Stimulated activated CD8-positive, alpha-beta memory T cell treated with anti-CD3 and anti-CD28 coated beads, Interleukin-15, amount 100 ng/mL, for 1 hour (primary cell): ENCODE measurements at places on chromosomes 12 and 14.

GRCh38 chr14:58796242-58797009, 158.7 kb downstream of the DACT1 start:
- DNase-seq: no peak

GRCh38 chr14:49014476-49014875, 571.7 kb downstream of the RPS29 start:
- no peak for DNase-seq

GRCh38 chr12:49923035-49923644, 19.4 kb upstream of the FAIM2 start:
- DNase-seq: no peak

GRCh38 chr12:83763425-83763824, 1076.7 kb downstream of the TMTC2 start:
- no peak for DNase-seq

DNA sequence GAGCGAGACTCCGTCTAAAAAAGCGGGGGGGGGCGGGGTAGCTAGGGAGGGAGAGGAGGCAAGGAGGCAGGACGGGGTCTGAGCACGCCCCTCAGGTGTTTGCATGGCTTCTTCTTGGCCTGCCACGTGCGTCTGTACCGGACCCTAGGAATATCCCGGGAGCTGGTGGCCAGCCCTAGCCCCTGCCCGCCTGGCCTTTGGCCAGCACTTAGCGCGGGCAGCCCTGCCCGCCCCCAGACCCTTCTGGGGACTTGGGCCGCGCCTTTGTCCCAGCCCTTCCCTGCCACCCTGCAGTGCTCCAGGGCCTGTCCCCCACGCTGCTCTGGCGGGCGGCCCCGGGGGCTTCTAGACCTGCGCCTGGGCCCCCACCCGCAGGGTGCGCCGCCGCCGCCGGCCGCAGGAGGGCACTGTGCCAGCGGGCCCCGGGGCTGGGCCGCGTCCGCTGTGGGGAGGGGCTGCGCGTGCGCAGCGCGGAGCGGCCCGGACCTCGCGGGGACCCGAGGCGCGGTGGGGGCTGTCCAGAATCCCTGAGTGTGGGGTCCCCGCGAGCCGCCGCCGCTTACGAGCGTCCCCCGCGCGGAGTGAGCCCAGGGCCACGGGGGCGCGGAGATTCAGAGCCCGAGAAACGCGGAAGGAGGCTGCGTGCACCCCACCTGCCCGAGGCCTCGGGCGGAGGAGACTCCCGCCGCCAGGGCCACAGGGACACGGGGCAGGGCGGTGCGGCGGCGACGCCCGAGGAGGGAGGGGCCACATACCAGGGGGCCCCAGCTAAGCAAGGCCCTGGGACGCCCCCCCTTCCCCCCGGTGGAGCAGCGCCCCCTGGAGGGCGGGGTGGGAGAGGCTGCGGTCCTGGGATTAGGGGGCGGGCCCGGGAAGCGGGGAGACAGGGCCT, 21.0 kb downstream of the SLC25A29 start:
- peak; percentile 51 for DNase-seq

GRCh38 chr12:94640134-94640928, 10.0 kb downstream of the TMCC3 start:
- no peak for DNase-seq

GRCh38 chr12:88036353-88036965, 7.3 kb upstream of the C12orf50 start:
- no peak for DNase-seq

DNA sequence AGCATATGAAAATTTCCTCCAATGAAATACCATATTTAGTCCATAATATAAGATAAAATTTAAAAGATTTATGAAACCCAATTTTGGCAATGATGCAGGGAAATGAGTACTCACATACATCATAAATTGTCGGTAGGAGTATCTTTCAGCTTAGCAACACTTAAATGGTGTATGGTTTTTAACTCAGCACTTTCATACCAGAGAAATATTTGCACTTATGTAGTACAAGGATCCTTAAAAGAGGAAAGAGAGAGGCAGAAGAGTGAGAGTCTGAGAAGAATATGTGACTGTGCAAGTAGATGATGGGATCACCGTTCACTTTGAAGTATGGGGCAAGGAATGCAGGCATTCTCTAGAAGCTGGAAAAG, 379.3 kb upstream of the DCN start:
- no peak for DNase-seq

- DNase-seq: no peak
These were observed 12.5 kb downstream of the PLEKHG6 start for GRCh38 chr12:6322969-6323339.

DNA sequence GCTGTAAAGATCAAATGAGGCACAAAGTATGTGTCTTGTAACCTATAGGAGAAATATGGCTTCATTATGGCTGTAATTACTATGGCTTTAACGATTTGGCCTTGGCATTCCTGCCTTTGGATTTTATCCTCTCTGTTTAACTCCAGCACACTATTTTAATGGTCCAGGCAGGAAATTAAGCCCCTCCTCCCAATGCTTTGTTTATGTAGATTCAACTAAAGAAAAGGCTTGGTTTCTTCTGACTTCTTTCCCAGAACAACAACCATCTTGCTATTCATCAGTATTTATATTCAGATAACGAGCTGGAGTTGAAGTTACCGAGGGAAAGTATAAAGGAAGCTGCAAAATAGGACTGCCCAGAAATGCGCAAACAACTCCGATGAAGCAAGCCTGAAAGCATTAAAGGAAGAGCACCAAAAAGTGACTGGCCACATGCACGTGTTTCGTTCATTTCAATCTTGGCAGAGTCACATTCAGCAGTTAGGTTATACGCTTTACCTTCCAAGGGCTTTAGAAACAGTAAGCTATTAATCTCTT, 104.6 kb downstream of the NELL2 start:
- DNase-seq: no peak

DNA sequence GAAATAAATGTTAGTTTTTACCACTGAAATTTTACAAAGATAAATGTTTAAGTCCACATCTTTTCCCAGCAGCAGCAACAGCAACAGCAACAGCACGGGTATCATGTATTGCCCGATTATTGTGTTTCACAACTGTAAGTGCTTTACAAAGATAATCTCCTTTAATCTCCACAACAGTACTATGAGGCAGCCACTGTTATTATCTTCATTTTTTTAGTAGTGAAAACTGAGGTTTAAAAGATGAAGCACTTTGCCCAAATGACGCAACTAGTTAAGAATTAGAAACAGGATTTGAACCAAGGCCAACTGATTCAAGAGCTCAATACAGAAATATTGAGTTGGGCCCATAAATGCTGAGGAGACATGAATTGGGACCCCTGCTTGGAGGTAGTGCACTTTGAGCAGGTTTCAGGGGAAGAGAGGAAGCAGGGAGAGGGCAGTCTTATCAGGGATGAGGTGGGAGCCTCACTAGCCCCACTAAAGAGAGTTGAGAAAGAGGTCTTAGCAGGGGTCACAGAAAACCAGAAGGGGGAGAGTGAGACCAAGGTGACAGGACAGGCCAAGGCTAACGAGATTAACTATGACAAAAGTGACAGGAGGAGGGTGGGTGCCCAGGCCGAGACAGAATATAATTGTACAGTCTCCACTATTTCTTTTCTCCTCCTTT, 15.3 kb downstream of the KRT2 start:
- DNase-seq: no peak

DNA sequence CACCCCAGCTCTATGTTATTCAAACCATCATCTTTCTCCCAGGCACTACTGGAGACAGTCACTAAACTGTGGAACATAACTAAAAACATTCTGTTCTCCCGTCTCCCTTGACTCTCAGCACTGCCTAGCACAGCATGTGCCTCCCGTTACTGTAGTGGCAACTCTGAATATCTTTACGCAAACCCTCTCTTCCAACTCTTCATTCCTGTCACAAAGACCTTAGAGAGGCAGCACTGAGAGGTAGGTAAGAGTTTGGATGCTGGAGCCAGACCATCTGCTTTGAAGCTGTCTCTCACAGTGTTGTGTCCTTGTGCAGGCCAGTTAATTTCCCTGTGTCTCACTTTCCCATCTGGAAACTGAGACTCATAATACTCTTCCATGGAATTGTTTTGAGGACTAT, 108.1 kb downstream of the DIP2B start:
- no peak for DNase-seq

DNA sequence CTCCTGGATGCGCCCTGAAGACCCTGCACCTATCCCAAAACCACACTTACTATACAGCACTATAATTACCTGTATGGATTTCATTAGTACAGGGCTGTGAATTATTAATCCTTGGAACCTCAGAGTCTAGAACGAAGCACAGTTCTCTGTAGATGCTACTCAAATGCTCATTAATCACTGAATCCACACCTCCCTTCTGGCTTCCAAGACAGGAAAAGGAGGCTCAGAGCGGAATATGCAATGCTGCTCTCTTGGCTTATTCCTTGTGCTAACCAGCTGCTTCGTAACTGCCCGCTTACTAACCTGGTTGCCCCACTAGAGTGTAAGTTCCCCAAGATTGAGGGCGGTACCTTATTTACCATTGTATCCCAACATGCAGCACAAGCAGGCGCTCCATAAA, 39.1 kb upstream of the NUDT4 start:
- DNase-seq: no peak

DNA sequence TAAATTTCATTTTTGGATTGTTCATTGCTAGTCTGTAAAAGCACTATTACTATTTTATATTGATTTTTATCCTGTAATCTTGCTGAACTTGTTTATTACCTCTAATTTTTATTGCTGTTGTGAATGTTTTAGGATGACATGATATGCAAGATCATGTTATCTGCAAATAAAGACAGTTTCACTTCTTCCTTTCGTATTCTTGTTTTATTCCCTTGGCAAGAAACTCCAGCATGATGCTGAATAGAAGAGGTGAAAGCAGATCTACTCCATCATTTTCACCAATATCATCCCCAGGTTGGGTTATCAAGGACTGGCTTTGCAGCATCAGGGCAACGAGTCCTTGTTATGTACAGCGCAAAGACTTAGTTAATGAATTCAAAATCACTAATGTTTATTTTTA, 2.7 kb upstream of the CLECL1 start:
- DNase-seq: no peak

DNA sequence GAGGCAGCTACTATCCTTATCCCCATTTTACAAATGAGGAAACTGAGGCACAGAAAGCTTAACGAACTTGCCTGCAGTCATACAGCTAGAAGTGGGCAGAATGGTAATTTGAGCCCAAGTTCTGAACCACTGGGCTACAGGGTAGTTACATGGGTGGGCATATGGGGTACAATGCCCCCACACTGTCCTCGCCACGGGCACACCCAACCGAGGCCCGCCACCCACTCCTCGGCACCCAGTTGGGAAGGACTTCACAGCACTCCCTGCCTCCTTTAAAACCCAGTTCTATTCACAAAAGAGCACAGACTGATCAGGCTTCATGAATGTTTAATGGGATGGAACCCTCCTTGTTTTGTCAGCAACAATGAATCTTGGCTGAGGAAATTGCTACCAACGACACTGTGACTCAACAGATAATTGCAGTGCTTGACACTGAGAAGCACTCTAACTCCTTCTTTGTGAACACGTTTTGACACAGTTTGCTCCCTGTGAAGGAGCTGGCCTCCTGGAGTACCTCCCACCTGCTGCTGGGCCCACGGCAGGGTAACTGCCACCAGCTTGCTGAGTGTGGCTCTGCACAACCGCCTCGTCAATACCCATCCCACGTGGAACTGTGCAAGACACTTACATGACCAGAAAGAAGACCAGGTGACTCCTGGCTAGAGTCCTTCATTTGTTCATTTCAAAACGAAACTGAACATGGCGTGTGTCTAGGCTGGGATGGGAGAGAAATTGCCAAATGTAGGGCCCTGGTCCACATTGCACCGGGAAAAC, 63.5 kb downstream of the CLMN start:
- DNase-seq: no peak

DNA sequence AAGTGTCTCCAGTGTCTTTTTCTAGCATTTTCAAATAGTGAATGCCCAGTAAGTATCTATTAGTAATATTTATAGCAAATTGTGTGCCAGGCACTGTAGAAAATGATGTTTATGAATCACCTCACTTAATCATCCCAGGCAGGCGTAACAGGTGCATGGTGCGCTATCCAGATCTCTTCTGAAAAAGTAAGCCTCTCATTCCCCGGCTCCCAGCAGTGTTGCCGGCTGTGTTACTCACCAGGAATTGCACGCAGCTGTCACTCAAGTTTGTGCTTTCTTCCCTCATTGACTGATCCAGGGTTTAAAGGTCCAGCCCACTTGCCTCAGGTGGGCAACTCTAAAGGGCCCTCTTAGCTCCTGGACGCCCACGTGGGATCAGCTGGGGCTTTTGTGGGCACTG, 173.8 kb upstream of the RASSF8 start:
- no peak for DNase-seq

DNA sequence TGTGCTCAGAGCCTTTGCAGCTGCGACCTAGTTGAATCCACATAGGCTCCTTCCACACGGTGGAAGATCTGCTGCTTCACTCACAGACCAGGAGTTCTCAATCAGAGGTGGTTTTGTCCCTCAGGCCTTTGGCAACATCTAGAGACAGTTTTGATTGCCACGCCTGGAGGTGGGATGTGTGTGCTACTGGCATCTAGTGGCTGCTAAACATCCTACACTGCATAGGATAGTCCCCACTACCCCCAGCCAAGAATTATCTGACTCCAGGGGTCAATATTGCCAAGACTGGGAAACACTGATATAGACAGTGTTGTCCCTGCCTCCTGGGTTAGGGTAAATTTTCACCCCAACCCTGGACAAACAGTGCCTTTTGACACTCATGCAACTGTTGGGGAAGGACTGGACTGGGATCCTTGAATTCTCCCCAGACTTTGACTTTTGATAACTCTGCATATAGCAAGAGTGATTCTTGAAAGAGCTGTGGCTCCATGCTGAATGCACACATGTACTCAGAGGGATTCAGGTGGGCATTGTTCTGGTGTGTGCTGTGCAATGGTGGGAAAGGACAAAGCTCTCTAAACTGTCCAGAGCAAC, 39.8 kb downstream of the BAZ2A start:
- no peak for DNase-seq

DNA sequence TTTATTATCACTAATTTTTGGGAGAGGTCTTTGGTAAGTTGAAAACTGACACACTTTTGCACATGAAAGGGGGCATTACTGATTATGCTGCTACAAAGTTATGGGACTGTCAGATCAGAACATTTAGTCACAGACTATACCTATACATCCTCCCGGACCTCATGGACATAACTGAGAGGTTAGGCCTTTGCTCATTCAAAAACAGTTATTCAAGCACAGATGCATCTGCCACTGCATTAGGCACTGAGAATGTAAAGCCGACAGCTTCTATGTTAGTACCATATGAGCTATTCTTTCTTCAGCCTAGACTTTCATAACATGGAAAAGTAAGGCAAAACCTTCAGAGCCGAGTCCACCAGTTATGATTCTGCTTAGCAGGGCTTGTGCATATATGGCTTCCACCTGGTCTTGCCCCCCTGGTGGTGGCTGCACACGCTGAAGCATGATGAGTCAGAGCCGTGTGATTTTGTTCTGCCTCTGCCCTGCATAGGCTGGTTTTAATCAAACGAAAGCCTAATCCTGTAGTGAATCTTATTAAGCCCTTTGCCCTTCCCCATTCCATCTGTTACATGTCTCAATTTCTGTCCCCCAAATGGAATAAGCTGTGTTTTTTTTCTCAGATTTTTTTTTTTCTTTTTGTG, 21.8 kb upstream of the RNU6-8 start:
- no peak for DNase-seq

- no peak for DNase-seq
These were observed 36.0 kb upstream of the PPP4R3A start for GRCh38 chr14:91545946-91546716.
